ENCODE measurements at places on chromosomes 2 and 18.
A peak's percentile ranks its signal among the peaks of the same experiment; 100 is the strongest.

GRCh38 chr18:70397259-70397925, 108.5 kb downstream of the SOCS6 start:
- no peak for DNase-seq

DNA sequence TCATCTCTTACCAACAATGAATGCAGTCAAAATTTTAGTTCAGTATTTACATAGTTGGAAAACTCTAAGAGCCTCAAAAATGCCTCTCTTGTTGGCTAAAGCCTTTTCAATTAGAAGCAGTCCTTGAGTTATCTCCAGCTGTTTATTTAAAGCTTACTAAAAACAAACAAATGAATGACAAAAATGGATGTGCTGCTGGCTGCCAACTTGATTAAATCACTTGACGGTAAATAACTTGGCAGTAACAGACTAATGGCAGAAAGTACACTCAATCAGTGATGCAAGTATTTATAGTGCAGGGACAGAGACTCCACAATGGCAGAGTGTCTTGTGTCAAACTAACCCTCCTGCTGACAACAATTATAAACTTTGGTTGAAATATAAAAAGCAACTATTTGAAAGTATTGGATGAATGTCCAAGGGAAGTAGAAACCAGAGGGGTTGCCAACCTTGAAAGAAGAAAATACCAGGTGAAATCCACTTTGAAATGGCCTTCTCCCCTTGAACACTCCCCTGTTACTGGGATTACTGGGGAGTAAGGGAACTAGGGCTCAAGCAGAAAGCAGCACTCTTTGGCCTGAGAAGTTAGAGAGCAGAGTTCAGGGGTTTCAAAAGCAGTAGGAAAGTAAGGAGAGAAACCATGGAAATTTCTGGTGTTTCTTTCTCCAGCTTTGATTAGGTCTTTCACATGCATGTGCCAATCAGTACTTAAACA, 245.2 kb upstream of the SPHKAP start:
- no peak for DNase-seq

- no peak for DNase-seq
Measured at GRCh38 chr2:240128608-240129145, 7.4 kb downstream of the COPS9 start.

GRCh38 chr2:168758970-168759820, 43.2 kb upstream of the NOSTRIN start:
- peak; percentile 48 for DNase-seq

DNA sequence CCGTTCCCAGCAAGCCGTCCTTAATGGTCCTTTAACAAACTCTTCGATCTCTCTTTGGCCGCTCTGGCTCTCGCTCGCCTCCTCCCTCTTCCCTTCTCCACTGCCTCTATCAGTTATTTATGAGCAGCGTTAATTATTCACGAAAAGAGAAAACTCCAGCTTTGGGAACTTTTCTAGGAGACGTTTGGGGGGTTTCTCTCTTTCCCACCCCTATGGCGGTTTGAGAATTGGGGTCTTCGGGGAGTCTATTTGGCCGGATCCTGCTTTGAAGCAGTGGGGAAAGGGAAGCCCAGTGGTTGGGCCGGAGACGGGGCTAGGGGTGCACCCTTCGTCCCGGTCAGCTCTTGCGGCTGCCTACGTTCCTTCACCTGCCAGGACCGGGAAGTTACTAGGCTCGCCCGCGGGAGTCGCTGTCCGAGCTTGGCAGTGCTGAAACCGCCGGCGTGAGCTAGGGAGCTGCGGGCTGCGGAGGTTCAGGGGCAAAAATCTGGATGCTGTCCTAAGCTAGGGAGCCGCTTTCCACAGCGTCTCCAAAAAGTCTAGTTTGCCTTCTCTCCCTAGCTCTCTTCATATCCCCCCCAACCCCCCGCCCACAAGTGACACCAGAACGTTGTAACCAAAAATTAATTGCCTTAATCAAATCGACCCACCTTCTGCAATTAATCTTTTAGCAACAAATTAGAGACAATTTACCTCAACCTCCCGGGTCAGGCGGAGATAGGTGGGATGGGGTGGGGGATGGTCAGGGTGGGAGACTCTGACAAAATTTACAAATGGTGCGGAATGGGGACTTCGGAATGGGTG, 8.9 kb upstream of the SKOR2 start:
- peak; percentile 78 for DNase-seq

DNA sequence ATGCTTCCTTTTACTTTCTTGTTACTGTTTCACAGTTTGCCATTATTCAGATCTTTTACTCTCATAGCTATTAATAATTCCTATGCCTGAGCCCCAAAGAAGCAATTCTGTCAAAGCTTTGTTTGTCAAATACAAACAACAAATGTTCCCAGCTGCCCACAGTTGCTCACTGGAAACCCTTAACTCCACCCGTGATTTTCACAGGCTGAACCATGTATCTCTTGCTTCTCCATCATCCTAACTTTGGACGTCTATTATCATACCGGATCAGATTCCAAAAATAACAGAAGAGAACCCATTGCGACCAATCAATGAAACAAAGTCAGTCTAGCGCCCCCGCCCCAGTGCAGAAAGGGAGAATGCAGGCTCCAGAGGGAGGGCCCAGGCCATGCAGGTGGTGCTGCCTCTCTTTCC, 24.2 kb downstream of the COLEC12 start:
- no peak for DNase-seq

GRCh38 chr2:51103205-51103604, 71.3 kb upstream of the NRXN1 start:
- DNase-seq, result peak; percentile 3

GRCh38 chr2:130389358-130389757, 33.5 kb downstream of the PTPN18 start:
- no peak for DNase-seq

DNA sequence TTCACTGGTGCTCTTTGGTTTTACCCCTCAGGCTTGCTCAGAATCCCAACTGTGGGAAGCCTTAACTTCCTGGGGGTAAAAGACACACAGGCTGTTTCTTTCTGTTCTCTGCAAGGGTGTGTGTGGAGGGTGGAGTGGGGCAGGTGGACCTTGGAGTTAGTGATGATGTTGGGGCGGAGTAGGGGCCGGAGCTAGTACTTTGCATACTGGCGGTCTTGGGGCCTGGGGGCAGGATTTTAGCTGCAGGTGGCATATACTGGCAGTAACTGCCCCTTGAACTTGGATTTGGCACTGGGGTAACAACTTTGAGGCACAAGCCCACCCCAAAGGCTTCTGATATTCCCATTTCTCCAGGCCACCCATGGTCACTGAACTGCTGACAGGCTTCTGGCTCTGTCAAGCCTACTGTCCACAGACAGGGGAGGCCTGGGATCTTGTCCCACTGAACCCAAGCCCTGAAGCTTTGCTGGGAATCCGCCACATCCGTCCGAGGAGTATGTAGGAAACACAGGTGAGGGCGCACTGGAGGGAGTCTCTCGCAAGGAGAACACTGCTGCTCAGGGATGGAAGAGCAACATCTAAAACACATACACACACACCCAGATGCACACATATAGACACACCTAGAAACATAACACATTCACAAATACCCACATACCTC, 258.9 kb downstream of the DYSF start:
- DNase-seq, result no peak

- no peak for DNase-seq
Measured at GRCh38 chr2:230872968-230873660, 8.4 kb downstream of the ITM2C start.

DNA sequence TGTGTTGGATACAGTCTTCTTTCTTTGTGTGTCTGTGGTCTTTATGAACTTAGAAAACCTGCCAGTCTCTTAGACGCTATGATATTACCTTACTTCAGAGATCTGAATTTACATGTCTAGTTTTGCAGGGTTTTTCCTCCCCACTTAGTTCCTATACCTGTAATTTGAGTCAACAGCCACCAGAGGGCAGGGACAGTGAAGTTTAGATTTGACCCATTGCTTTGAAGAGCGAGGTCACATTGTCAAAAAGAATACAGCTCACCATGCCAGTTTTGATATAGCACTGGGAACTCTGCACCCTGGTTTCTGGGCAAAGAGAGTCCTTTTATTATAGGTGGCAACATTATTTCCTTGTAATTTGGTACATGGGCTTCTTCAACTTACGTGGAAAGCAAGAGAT, 102.3 kb downstream of the MAPK4 start:
- DNase-seq, result peak; percentile 60

DNA sequence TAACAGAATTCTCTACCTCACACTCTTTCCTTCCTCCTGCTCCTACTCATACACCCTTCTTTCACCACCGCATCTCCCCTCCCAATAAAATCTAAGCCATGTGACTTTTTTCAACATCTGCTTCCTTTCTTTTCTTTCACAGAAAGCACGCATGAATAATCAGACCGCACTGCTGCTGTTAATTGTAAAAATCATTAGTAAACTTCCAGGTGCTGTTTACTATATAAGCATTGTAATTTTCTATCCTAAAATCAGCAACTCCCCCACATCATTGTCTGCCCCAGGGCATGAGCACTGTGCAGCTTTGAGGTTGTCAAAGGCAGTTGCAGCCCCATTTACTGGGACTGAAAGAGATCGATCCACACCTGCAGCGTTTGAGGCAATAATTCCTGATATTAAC, 782.6 kb upstream of the ID2 start:
- DNase-seq, result no peak

GRCh38 chr2:46796843-46797625, 118.6 kb downstream of the MCFD2 start:
- DNase-seq, result no peak

DNA sequence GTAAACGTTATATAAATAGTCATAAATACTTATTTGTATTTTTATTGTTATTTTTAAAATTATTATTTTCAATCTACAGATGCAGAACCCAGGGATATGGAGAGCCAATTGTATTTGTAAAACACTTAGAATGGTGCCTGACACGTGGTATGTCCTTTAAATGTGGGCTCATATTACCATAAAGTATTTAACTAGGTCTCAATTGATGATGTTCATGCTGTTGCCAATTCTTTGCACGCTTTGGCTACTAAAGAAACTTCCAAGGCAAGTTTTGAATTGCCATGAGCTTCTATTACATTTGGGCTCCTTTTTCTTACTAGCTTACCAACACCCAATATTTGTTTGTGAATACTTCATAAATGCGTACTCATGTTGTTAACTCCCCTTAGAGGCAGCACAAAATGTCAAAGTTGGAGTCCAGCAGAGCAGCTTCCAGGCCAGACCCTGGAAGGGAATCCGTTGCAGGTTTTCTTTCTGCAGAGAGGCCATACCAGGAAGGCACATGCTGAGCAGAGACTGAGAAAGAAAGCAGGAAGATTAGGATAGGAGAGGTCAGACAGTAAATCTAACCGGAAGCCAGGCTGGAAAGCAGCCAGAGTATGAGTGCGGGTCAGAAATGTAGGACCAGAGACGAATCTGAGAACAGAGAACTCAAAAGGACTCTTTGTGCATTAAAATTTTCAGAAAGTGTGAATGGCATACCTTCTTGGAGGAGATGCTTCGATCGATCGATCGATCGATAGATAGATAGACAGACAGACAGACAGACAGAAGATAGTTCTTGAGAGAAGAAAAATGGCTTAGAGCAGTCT, 4.2 kb upstream of the NOSTRIN start:
- no peak for DNase-seq
